ENCODE measurements at places on chromosomes 6 and 20.
A peak's percentile ranks its signal among the peaks of the same experiment; 100 is the strongest.

DNA sequence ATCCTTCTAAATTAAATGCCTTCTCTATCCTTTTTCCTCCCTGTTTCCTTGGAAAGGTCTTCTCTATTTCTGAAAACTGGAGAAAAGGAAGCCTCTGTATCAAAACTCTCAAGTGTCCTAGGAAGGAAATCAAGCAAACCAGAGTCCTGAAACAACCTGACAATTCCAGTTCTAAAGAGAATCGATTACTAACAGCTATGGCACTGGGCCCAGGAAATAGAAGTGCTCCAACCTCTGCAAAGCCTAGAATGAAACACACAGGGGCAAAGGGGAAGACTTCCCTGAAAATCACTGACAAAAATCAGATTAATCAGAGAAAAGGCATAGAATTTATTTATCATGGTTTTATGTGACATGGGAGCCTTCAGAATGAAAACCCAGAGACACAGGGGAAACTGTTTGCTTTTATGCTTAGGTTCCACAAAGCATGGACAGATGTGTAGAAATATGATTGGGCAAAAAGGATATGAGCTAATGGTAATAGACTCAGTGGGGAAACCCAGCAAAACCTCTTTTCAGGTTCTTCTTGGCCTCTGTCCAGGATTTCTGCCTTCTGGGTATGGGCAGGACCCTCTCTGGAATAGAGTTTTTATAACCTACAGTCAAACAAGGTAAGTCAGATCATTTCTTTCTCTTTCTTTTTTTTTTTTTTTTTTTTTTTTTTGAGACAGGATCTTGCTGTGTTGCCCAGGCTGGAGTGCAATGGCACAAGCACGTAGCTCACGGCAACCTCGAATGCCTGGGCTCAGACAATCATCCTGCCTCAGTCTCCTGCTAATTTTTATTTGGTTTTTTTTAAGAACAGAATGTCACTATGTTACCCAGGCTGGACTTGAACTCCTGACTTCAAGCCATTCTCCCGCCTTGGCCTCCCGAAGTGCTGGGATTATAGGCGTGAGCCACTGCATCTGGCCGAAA lies 91.7 kb downstream of the CD24 start:
- DNase-seq: no peak

- no peak for DNase-seq
These were observed 56.9 kb downstream of the FAM229B start for GRCh38 chr6:112144145-112144926.

- no peak for DNase-seq
These were observed 7.2 kb upstream of the ABCC10 start for GRCh38 chr6:43420012-43420709.

- DNase-seq: no peak
These were observed 109.5 kb upstream of the CLDN20 start for GRCh38 chr6:155154158-155154830.

GRCh38 chr20:63692436-63693082 lies 3.9 kb upstream of the TNFRSF6B start:
- DNase-seq: no peak

GRCh38 chr20:51811514-51812128 lies 9.3 kb upstream of the SALL4 start:
- no peak for DNase-seq

GRCh38 chr20:44785768-44786167 lies 24.6 kb downstream of the RIMS4 start:
- no peak for DNase-seq

GRCh38 chr6:116924245-116924644 lies 47.2 kb downstream of the RFX6 start:
- no peak for DNase-seq

- no peak for DNase-seq
These were observed 20.3 kb downstream of the POFUT1 start for GRCh38 chr20:32227744-32228688.

- no peak for DNase-seq
These were observed 153.6 kb downstream of the COL21A1 start for GRCh38 chr6:56093776-56094175.

GRCh38 chr20:18645196-18645745 lies 57.4 kb downstream of the DTD1 start:
- DNase-seq: no peak

DNA sequence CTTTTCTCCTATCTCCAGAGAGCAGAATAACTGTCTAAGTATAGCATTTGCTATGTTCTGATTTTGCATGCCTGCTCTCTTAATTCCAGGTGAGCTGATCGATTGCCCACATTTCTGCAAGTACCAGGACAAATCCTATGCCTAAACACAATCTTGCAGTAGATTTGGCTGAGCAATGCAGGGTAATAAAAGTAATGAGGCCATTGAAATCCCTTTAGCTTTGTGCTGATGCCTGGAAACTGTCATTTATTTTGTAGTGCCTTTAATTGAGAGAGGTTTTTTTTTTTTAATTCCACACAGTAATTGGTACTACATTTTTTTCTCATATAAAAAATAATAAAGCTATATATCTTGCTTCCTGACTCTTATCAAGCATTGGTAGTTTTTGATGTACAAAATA lies 252.3 kb downstream of the NKAIN2 start:
- DNase-seq: no peak

- no peak for DNase-seq
These were observed 49.3 kb downstream of the PACRG start for GRCh38 chr6:162777091-162777490.

DNA sequence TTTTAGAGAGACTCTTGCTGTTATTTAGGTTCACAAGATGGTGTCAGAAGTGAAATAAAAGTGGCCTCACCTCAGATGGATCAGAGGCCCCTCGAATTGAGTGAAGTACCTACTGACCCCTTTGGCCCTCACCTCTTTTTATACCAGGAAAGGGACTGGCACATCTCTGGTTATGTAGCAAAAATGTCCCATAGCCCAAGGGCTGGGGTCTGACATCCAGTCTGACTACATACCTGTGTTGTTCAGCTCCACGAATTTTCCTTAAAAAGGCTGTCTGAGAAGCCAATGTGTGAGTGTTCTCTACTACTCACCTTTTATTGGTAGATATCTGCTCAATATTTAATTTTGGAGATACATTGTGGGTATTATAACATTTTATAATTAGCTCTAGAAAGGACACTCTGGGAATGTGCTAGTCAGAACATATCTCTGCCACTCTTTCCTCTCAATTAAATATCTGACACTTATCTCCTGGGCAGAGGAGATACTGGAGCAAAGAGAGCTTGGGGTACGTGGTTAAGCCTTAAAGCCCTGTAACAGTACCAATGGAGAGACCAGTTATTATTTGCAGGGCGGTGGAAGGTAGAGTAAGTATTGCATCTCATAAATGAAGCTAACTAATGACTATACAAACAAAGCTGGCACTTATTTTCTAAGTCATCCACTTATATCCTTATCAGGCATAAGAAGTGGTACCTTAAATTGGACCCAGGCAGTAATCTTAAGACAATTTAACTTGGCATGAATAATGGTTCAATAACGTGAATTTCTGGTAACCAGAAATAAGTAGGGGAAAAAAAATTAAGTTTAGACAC lies 20.0 kb upstream of the IL22RA2 start:
- no peak for DNase-seq

GRCh38 chr6:1068068-1068467 lies 243.8 kb upstream of the FOXQ1 start:
- no peak for DNase-seq

DNA sequence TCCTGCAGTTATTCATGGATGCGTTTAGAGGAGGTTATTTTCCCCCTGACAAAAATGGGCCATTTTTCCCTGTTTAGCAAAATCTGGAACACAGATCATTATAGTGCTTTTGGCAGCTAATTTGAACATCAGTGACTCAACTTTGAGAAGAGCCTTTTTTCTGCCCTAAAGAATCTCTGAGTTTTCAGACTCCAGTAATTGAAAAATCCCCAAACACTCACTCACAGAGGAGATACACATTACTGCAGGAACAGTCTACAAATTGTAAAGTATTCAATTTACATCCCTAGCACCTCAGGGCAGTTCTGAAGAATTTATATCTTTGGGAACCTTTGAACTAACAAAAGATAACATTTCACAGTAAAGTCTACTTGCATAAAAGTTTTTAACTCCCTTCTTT lies 966.6 kb upstream of the SLC35B3 start:
- no peak for DNase-seq

- no peak for DNase-seq
These were observed 536.8 kb downstream of the EYS start for GRCh38 chr6:65170273-65170672.

- DNase-seq: no peak
These were observed at the start of gene SYCP2 for GRCh38 chr20:59933296-59933848. SYCP2 (minus strand) TSS chr20:59933637; CDS start chr20:59922413, 11,224 bp downstream.

GRCh38 chr20:50920997-50921396 lies 10.2 kb downstream of the ADNP start:
- no peak for DNase-seq

- DNase-seq: no peak
These were observed 1.6 kb upstream of the DSN1 start for GRCh38 chr20:36775196-36775595.

- no peak for DNase-seq
These were observed 183.5 kb downstream of the GMDS start for GRCh38 chr6:2061880-2062279.

DNA sequence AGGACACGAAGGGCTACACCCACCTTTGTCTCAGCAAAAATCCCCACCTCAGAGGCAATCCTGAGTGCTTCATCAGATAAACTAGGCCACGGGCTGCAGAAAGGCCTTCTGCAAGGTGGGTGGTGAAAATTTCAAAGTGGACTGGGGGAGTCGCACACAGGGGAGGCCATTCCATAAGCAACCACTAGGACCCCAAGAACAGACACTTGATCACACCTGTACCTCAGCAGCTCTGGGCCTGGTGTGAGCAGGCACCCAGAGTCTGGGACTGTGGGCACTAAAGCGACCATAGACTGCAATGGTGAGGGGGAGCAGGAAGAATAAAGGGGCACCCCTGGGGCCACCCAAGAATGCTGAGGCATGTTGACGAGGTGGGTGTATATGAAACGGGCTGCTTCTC lies 52.6 kb downstream of the SERAC1 start:
- DNase-seq: no peak

- no peak for DNase-seq
These were observed 53.8 kb upstream of the MTRF1L start for GRCh38 chr6:153056308-153056707.

DNA sequence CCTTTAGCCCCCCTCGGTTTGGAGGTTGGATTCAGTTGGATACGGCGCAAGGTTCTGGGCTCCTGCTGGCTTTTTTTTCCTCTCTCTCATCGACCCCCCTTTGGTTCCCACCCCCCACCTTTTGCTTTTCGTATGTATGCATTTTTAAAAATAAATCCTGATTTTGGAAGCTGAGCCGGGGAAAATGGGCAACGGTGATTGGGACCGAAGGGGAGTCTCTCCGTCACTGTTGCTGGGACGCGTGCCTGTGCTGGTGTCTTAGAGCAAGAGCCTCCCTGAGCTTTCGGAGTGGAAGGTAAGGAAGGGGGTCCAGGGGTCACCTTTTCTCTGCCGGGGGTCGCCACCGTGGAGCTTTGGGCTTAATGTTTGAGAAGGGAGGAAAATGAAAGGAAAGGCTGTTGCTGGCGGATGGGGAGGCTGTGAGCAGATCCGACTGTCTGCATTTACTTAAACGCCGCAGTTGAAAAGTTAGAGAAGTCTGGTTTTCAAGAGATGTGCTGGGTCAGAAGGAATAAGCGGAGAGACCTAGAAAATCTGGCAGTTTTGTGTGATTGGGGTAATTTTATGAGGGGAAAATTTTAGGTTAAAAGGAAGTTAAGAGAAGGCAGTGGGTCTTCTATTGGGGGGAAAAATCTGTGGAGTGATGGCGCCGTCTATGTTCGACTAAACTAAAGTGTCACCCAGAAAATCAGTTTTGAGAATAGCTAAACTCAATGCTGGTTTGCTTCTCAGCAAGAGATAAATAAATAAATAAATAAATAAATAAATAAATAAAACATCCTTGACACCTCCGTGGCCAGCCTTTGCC lies 828 bp downstream of the ADGRB3 start:
- DNase-seq: no peak

DNA sequence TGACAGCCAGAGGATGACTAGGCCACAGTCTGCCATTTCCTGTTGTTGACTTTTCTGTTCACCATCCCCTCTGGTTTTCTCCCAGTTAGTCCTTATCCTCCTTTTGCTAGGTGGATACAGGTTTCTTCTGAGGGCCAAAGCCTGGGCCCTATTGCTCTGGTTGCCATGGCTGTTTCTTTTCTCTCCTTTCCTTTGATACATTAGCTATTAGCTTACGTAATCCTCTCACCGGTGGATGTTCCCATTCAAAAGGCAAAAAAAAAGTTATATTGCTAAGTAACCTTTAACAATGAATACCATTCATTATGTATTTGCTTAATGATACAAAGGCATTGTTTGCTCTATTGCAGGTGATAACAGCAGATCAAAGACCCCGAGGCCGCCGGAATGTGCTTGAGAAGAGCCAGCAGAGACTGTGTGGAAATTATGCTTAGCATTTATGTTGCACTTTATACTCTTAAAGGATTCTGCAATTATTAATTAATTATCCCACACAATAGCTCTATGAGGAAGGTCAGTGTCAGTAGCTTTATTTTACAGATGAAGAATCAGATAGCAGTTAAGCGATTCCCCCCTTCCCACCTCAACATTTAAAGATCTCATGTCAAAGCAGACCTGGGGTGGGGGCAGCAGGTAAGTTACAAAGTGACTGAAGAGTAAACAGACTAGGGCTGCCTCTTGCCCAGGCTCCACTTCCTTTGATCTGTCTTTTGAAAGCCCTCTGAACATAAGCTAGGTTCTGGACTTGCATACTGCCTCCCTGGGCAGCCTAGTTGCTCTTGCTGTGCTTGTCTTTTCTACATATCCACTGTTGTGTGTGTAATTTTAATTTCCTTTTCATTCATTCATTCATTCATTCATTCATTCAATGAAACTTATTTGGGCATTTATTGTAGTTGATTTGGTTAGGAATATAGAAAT lies 14.5 kb upstream of the TFB1M start:
- DNase-seq: no peak

- DNase-seq: no peak
These were observed 3.2 kb downstream of the MARCKS start for GRCh38 chr6:113860181-113860955.

- peak; percentile 36 for DNase-seq
These were observed 6.5 kb downstream of the HELZ2 start for GRCh38 chr20:63567386-63568169.

DNA sequence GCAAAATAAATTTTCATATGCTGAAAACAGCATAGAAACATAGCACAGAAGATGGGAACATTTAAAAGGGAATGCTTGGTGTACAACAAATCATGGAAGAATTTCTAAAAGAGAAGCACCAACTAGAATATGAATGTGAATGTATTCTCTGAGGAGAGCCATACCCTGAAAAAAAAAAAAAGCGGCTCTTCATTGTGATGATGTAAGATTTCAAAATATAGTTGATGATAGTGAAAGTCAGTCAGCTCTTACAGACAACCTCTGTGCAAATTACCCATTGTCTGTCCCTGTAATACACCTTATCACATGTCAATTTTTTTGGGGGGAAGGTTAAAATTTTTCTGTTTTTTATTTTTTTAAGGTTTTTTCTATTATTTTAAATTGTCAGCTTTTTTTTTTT lies 58.6 kb upstream of the PTCHD4 start:
- DNase-seq: no peak
